ENCODE measurements at places on chromosomes 5 and 9.

- DNase-seq, result no peak
These were observed 16.3 kb downstream of the FABP6 start for GRCh38 chr5:160245506-160246086.

GRCh38 chr5:174454464-174454863, 269.9 kb upstream of the MSX2 start:
- DNase-seq, result no peak

- no peak for DNase-seq
These were observed 21.1 kb upstream of the GOLPH3 start for GRCh38 chr5:32195265-32195664.

- peak; percentile 75 for DNase-seq
These were observed 35.5 kb upstream of the B4GALT1 start for GRCh38 chr9:33202552-33203201.

- no peak for DNase-seq
These were observed 5.9 kb upstream of the NACC2 start for GRCh38 chr9:136100700-136101614.

DNA sequence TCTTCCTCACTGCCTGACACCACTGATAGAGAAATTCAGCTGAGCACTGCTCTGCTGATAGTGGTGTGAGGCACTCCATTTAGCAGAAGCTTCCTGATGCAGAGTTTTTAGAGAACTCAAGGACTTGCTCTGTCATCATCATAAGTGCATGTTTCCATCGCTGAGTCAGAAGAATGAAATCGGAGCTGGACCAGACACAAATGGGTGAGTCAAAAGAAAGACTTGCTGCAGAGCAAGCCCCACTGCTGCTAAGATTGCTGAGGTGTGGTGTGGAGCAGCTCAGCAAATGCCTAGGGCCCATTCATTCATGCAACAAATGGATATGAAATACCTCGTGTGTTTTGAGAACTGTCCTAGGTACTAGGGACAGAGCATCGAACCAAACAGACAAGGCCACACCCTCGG, 410.2 kb upstream of the SLC30A5 start:
- peak; percentile 99 for DNase-seq

Data from fibroblast of skin of back (primary cell).